Activated naive CD4-positive, alpha-beta T cell treated with anti-CD3 and anti-CD28 coated beads for 36 hours (primary cell): ENCODE measurements at places on chromosomes 5 and 9.

DNA sequence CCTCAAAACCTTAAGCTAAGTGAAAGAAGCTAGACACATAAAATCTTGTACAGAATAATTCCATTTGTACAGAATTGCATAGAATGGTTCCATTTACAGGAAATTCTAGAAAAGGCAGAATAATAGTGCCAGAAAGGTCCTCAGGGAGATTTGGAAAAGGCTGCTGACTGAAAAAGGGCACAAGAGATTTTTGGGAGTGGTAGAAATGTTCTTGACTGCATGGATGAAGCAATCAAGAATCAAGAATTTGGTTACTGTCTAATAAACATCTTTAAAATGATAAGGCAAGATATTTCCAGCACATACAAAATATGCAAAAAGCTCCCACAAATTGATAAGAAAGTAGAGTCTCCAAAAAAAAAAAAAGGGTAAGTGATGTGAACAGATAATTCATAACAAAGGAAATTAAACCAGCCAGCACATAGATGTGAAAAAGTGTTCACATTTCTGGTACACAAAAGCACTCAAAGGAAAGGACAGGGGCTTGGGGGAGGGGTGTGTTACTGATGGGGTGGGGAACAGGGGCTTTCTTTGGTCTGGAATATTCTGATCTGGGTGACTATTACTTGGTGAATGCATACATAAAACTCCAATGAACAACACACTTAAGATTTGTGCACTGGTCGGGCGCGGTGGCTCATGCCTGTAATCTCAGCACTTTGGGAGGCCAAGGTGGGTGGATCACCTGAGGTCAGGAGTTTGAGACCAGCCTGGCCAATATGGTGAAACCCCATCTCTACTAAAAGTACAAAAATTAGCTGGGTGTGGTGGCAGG is 85.2 kb downstream of the SHC3 start:
- no peak for DNase-seq

- DNase-seq: no peak
Observed at GRCh38 chr9:97970165-97970564, 13.0 kb upstream of the ANP32B start.

DNA sequence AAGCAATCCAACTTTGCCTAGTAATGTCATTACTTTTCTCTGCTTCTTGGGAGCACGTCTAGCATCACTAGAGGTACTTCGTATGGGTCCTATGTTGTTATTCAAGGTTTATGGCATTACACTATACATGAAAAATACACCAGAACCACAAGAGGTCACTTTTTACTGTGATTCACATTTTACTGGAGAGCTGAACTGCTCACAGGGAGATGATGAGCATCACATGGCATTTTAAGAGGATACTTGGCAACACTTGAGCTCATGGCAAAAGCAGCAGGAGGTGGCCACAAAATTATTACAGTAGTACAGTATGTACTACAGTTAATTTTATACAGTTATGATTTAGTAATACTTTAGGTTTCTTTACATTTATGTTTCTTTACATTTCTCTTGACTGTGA is 223.4 kb downstream of the PARP8 start:
- no peak for DNase-seq

DNA sequence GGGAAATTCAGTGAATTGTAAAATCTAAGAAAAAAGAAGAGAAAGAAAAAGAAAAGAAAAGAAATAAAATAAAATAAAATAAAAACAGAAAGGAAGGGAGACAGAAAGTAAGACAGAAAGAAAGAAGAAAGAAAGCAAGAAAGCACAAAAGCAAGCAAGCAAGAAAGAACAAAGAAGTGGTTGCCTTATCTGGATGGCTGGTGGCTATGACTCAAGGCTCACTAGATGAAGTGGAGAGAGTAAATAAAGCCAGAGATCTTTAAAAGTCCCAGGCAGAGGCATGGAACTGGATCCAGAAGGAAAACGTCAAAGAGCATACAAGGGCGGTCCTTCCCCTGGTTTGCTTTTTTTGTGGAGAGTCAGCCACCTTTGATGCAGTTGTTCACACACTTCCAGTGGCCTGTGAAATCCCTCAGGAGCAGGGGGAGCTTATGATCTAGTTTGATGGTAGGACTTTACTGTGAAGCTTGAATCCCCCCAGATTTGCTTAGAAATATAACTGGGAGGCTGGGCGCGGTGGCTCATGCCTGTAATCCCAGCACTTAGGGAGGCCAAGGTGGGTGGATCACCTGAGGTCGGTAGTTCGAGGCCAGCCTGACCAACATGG is 176.7 kb upstream of the HMHB1 start:
- DNase-seq: no peak

- no peak for DNase-seq
Observed at GRCh38 chr5:60010328-60010727, 116.8 kb upstream of the PDE4D start.

GRCh38 chr5:1975406-1975715 is 92.6 kb upstream of the IRX4 start:
- DNase-seq: no peak

DNA sequence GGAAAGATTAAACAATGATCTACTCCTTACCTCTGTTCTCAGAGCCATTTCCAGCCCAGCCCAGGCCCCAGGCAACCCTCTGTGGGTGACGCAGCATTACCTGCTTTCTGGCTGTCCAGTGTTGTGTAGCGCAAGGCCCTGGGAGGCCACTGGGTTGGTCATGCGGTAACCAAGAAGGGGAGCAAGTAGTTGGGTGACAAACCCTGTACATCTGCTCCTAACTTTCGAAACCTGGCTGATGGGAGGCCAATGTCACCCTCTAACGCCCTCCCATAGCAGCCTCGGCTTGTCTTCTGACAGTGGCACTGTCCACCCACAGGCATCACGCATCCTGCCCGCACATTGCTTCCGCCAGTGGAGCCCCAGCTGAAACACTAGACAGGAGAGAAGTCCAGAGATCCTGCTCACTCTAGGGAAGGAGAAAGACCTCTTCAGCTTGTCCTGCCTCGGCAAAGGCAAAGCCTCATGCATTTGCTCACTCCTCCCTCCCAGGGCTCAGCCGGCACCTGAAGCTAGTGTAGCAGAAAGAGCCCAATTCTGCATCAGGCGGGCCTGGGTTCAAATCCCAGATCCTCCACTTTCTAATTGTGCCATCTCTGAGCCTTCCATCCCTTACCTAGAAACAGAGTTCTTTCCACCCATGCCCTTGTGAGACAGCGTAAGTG is 94.6 kb downstream of the ADAMTS2 start:
- no peak for DNase-seq

GRCh38 chr5:15499528-15500324 is at the start of gene FBXL7:
Gene FBXL7 (plus strand): TSS chr5:15500180.
- no peak for DNase-seq

DNA sequence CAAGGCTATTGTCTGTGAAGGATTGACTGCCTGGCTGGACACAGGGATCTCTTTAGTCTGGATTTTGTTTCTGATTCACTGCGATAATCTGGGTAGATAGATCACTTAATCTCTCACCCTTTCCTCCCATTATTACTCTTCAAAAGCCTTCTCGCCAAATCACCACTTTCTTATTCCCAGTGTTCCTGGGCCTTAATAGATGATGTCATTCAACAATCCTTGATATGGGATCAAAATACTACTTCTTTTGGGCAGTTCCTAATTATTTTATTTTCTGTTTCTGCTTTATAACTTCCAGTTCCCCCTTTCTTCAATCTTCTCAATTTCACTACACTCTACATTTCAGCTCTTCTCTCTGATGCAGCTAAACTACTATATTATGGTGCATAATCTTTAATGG is 6.8 kb upstream of the CRHBP start:
- DNase-seq: no peak

DNA sequence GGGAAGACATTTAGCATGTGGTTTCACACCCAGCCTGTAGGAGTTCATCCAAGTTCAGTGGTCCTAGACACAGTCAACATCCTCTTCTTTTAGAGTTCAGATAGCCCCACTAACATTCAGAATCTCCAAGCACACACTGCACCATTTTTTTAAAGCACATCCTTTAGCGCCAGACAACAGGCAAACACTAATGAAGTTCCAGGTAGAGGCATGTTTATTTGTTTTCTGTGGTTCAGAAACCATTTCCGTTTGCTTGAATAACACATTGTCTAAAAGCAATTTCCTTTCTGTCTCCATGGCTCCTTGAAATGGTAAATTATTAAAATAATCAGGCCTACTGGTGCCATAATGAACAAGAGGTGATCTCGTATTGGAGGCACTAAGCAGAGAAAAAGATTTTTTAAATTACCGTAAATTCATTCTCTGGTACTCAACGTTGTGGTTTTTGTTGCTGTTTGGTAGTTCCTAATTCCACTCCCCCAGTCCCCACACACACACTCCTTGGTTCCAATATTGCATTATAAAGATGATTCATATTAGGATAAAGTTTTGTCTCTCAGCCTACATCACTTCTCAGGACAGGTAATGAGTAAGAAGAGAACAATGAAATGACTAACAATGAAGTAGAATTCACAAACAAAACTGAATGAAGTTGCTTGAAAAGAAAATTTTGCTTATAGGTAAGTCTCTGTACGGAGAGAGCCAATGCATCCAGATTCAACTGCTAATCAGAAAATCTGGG is 153.1 kb downstream of the PCSK1 start:
- peak; percentile 37 for DNase-seq

DNA sequence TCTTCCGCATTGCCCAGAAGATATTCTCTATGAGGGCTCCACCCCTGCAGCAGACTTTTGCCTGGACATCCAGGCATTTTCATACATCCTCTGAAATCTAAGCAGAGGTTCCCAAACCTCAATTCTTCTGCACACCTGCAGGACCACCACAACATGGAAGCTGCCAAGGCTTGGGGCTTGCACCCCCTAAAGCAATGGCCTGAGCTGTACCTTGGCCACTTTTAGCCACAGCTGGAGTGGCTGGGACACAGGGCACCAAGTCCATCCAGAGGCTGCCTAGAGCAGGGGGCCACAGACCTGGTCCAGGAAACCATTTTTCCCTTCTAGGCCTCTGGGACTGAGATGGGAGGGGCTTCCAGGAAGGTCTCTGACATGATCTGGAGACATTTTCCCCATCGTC is 60.7 kb downstream of the ADAMTSL1 start:
- DNase-seq: no peak

GRCh38 chr5:107372723-107373450 is 297.9 kb downstream of the EFNA5 start:
- no peak for DNase-seq

- peak; percentile 31 for DNase-seq
Observed at GRCh38 chr9:132409828-132410528, at the start of gene CFAP77. Gene CFAP77 (plus strand): TSS chr9:132410211. CDS start chr9:132410272, 61 bp downstream.

DNA sequence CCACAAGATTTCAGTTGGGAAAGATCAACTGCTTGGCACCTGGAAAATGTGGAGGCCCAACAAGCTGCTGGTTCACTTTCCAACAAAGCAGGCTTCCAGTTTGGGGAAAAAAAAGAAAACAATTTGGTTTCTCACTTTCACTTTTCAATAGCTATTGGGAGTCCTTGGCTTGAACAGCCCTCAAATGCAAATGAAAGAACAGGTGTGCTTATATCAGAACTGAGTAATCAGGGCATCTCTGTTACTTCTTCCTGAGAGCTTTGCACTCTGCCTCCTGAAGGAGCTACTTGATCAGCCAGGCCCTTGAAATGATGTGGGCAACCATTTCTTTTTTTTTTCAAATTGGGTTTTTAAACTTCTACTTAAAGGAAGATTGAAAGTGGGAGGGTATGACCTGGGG is 73.5 kb downstream of the MFAP3 start:
- DNase-seq: no peak

- no peak for DNase-seq
Observed at GRCh38 chr9:13151489-13151888, 128.0 kb downstream of the MPDZ start.

DNA sequence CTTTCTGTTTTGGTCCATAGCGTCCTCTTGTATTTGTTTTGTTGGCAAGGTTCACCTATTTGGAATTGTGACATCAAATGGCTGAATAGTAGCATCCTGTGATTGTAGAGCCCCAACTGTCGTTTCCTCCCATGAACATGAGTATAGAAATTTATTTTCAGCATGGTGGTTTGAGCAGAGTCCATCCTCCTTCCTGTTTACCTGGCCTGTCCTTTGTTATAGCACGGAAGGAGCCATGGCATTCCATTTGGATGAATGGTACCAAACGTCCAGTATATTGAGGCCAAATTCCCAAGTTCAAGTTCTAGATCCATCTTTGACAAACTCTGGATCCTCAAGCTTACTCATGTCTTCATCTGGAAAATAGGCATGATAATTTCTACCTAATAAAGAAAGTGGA is 16.8 kb downstream of the RASGRF2 start:
- no peak for DNase-seq

- no peak for DNase-seq
Observed at GRCh38 chr5:118733394-118733793, 255.0 kb downstream of the DTWD2 start.

DNA sequence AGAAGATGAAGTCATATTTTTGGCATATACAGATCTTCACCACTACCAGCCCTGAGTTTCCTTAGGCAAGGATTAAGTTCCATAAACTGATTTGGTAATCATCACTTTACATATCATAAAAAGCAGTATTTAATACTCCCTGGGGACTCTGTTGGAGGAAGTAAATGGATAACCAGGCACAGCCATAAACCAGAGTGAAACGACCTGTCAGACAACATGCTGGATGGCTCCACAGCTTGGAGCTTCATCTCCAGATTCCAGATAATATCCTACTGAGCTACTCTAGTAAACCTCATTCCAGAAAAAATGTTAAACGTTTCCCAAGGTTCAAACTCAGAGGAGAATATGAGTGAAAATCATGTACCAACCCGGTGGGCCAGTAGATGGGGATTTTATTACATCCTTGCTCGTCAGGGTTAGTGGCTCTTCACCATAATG is 109.2 kb downstream of the BASP1 start:
- no peak for DNase-seq

- no peak for DNase-seq
Observed at GRCh38 chr9:111533099-111533790, 8.3 kb downstream of the ZNF483 start.

GRCh38 chr5:73170522-73170921 is 2.5 kb upstream of the TMEM174 start:
- peak; percentile 50 for DNase-seq

DNA sequence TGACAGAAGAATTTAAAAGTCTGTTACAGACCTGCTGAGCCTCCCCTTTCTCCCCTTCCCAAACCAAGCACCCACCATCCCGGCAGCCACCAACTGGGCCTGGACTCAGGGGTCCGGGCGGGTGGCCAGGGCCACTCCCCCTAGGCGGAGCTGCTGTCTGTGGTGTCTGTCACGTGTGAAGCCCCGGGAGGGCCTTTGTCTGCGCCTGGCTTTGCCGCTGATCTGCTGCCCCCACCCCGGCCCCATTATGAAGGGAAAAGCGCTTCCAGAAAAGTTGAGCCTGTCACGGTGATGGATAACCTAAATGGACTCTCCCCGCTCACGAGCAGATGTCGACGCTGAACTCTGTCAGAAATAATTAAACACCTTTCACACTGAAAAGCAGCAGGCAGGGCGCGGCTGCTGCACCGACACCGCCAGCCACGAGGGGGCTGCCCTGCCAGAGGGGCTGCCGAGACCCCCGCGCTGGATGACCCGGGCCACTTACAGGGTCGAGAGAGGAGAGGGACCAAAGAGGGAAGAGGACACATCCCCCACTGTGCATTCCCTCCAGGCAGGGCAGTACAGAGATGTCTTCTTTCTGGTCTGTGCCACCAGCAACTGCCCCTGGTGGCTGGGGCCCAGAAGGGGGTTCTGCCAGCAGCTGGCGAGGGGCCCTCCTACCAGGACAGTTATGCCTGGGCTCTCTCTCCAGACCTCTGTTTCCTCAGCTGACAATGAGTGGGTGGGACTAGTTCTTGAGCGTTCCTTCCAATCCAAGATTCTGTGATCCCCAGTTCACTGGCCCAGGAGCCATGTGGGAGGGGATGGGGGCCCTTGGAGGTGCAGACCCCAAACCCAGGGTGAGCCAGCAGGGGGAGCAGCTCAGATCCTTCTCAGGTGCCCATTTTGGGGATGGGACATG is 36.0 kb upstream of the BARHL1 start:
- no peak for DNase-seq

- DNase-seq: no peak
Observed at GRCh38 chr5:83371726-83372125, 99.8 kb upstream of the VCAN start.
